ENCODE measurements at places on chromosomes 3 and 15.
A peak's percentile ranks its signal among the peaks of the same experiment; 100 is the strongest.

- DNase-seq, result no peak
Measured at GRCh38 chr3:63202529-63202928, 75.6 kb upstream of the SYNPR start.

DNA sequence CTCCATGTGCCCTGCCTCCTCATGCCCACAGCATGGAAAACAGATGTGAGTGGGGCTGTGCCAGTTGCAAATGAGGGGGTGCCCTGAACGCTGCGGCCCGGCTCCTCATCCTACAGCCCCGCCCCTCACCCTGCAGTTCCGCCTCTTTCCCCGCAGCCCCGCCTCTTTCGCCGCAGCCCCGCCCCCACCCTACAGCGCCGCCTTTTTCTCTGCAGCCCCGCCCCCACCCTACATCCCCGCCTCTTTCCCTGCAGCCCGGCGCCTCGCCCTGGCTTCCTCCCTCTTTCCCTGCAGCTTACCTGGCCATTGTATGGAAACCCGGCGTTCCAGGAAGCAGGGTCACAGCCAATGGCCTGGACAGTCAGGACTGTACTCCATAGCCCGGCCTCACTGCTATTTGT lies 284.9 kb downstream of the TLE3 start:
- DNase-seq, result no peak

DNA sequence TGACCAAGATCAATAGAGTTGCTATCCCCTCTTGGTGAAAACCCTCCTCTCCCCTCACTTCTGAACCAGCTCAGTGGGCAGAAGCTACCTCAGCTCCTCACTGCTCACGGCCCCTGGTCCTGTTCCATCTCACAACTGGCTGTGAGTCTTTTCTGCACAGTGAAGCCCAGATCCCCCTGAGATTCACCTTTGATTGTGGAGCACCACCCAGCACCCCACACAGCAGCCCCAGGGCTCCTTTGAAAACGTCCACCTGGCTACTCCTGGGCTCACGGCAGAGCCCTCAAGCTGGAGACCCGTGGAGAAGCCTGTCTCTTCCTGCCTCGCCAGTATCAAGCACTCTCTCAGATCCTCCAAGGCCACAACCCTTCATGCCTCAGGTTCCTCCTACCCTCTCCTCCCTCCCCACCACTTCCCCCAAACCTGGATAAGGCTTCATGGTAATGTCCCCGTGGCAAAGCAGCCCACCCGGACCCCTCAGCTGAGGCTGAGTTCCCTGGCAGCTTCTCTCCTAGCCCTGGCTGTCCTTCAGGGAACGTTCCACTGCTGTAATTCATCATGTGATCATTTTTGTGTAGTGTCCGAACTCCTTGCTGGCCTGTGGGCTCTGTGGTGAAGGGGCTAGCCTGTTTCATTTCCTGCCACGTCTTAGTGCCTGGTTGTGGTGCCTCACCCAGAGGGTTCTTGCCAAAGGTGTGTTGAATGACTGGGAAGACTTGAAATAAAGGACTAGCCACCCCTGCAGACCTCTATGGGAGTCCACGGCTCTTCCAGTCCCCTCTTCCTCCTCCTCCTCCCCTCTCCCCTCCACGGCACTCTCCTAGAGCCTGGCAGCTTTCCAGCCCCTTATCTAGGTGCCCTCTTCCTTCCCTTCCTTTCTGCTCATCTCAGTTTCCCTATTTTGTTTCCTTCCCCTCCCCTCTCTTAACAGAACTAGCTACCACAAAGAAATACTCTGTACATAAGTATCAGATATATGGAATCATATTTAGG lies 44.5 kb downstream of the KY start:
- DNase-seq, result no peak

DNA sequence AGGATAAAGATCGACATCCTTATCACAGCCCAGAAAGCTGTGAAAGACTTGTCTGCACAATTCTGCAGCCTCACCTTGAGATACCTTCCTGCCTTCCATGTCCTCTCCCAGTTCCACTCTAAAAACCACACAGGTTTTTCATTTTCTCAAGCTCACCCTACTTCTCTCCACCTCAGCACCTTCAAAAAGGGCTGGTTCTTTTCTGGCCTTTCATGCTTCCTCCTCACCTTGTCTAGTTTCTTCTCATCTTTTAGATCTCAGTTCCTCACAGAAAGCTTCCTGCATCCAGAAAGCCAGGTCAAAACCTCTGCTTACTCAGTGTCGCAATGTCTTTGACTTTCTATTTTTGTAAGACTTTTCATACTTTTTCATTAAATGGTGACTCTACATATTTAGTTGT lies 140.2 kb upstream of the STT3B start:
- DNase-seq, result no peak

- DNase-seq, result peak; percentile 42
Measured at GRCh38 chr3:184259878-184260723, 1.3 kb downstream of the CAMK2N2 start.

- DNase-seq, result no peak
Measured at GRCh38 chr3:151301787-151302186, 14.8 kb downstream of the GPR87 start.

DNA sequence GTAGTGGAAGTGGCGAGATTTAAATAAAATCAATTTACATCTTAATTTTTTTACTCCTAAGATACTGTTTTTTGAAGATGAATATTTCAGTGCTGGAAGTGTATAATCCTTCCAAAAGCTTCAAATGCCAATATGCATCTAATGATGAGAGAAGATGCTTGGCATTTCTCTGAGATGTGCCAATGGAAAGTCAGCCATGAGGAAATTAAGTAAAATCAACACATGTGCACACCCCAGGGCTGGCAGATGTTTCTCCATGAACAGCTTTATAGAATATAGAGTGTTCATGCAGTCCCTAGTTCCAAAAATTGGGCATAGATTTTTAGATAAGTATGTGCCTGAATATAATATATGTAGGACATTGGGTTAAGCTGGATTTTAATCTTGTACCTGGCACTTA lies 90.1 kb downstream of the CPNE4 start:
- DNase-seq, result no peak

DNA sequence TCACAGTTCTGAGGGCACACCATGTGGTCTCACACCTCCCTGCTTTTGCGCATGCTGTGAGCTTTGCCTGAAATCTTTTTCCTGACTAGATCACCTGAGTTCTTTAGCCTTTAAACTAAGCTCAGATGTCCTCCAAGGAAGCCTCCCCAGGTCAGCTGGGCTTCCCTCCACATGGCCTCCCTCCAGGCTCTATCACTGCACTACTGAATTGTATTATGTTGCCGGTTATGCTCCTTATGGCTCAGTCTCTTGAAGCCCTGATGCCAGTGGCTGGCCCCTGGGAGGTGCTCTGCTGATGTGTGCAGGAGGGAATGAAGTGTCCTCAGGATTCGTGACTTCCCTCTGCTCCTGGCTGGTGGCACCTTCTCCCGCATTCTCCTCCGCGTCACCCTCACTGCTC lies 93.3 kb upstream of the BLM start:
- DNase-seq, result no peak

- no peak for DNase-seq
Measured at GRCh38 chr15:51191072-51191670, 96.5 kb upstream of the TNFAIP8L3 start.

DNA sequence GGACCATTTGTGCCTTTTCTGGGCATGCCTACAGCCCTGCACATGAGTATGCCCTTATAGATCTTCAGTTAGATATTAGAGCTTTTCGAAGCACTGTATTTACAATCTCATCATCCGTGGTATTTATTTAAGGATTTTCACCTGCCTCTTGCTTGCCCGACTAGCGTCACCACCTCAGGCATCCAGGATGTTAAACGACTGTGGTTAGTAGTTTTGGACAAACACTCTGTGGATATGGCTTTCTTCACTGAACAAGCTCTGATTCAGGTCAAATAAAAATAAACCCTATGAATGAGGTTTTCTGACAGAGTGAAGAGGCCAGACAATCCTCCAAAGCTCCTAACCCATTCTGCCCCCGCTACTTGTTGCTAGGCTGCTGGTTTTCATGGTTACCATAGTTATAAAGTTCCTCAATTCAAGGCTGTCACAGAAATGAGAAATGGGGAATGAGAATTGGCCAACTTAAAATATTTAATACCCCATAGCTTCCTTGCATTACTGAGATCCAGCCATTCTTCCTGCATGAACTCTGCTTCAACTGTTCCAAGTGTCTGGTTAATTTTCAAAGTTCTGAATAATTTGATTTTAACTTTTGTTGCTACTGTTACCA lies 440.1 kb downstream of the GABRG3 start:
- no peak for DNase-seq

GRCh38 chr3:183266454-183266853 lies 13.4 kb downstream of the B3GNT5 start:
- peak; percentile 52 for DNase-seq

DNA sequence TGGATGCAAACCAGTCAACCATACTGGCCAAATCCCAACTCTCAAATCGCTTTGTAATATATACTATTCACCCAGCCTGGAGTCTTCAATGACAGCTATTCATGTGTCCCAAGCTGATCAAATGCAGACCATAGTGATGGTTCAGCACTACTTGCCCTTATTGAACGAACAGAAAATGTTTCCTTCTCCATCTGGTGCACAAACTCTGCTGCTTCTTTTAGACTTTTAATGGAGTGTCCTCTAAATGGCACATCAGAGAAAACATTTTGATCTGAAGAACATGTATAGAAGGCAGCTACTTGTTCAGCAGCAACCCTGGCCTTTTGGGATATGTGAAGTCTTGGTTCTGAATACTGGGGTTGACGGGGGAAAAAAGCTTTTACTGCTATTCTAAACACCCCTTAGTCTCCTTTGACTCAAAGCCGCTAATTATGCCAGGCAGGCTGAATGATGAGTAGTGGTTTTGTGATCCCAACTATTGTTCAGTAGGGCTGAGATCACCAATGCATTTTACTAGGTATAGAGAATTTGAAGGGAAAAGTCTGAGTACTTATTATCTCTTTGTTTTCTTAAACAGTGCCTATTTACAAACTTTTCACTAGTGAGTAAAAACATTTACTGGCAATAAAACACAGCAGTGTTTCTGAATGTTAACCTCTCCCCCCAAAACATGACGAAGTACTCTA lies 781.2 kb downstream of the ROBO1 start:
- DNase-seq, result no peak

Measured in activated CD4-positive, alpha-beta T cell treated with anti-CD3 and anti-CD28 coated beads for 48 hours (primary cell).